ENCODE measurements at places on chromosomes 16 and 17. TPM values are rescaled to one million over a fixed set of nuclear protein-coding genes. Genes with fewer than 3 reads are reported as not detected.

The HOXB5 gene
- total RNA-seq, result not detected

The TNK1 gene
- 5.7 TPM for total RNA-seq

The CDRT15 gene
- total RNA-seq, result not detected

GRCh38 chr16:19746561-19746960 is 28.5 kb downstream of the IQCK start:
- no peak overlapping the region for H3K27ac ChIP-seq
- H3K36me3 ChIP-seq, result no peaks in the 10 kb centered on the region
- no peak for DNase-seq
- no peaks in the 10 kb centered on the region for H3K4me1 ChIP-seq
- no peak overlapping the region for H3K4me3 ChIP-seq

The TBC1D3I gene
- total RNA-seq, result 1.1 TPM

- H3K4me3 ChIP-seq, result no peak overlapping the region
- no peaks in the 10 kb centered on the region for H3K4me1 ChIP-seq
- H3K27me3 ChIP-seq, result no peaks in the 10 kb centered on the region
- no peak overlapping the region for H3K27ac ChIP-seq
- DNase-seq, result no peak
- no peaks in the 10 kb centered on the region for H3K36me3 ChIP-seq
Observed at GRCh38 chr16:10297341-10298006, 88.4 kb upstream of the ATF7IP2 start.

The PPL gene
- total RNA-seq, result 0.10 TPM

All from T-cell (primary cell).